Natural killer cell (primary cell): ENCODE measurements at places on chromosomes 2 and 18.

DNA sequence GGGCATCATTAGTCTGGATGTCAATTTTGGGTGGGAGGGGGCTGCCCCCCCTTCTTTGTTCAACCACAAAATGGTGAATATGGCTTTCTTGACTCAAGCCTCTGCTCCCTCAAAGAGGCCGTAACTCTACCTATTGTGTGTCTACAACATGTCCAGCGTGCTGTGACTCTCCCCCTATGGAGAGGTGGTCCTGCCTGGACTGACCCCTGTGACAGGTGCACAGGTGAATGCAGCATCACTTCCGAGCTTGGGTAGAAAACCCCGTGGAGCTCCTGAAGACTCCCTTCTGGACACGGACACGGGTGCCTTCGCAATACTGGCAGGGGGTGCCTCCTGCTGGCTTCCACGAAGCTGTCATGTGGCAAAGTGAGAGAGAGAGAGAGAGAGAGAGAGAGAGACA lies 397.8 kb downstream of the GALR1 start:
- peaks cover 9% of the 10 kb centered on the region for H3K4me1 ChIP-seq
- no peak overlapping the region for H3K27ac ChIP-seq
- no peaks in the 10 kb centered on the region for H3K36me3 ChIP-seq

GRCh38 chr2:65537651-65538385 lies 105.4 kb upstream of the SPRED2 start:
- H3K4me1 ChIP-seq: no peaks in the 10 kb centered on the region
- no peak overlapping the region for H3K27ac ChIP-seq
- no peaks in the 10 kb centered on the region for H3K36me3 ChIP-seq

DNA sequence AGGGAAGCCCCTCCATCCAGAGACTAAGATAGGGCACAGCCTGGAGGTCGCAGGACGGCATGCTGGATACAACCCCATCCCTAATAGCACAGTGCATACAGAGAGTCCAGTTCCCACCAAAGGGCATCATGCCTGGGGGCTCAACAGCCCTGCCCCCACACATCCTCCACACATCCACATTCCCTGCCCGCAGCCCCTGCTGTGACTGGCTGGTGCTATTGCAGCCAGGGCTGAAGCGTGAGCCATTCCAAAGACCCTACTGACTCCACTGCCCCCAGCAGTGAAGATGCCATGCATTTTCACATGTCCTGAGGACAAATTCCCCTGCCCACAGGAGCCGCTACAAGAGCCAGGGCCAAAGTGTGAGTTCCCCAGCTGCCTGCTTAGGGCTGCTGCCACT lies 641.6 kb downstream of the METTL4 start:
- H3K4me1 ChIP-seq: no peaks in the 10 kb centered on the region
- H3K27me3 ChIP-seq: no peaks in the 10 kb centered on the region
- no peak overlapping the region for H3K27ac ChIP-seq
- no peak overlapping the region for H3K4me3 ChIP-seq
- H3K36me3 ChIP-seq: no peaks in the 10 kb centered on the region
- DNase-seq: no peak

GRCh38 chr2:12106440-12107080 lies 360.1 kb downstream of the LPIN1 start:
- H3K27me3 ChIP-seq: no peaks in the 10 kb centered on the region
- DNase-seq: no peak
- H3K4me1 ChIP-seq: peaks cover 8% of the 10 kb centered on the region
- H3K27ac ChIP-seq: no peak overlapping the region

GRCh38 chr2:224716921-224717320 lies 756 bp upstream of the CCDC195 start:
- H3K36me3 ChIP-seq: no peaks in the 10 kb centered on the region
- no peaks in the 10 kb centered on the region for H3K27me3 ChIP-seq
- no peak for DNase-seq
- H3K4me3 ChIP-seq: no peak overlapping the region
- no peak overlapping the region for H3K27ac ChIP-seq

- H3K36me3 ChIP-seq: no peaks in the 10 kb centered on the region
- H3K27me3 ChIP-seq: no peaks in the 10 kb centered on the region
- H3K27ac ChIP-seq: no peak overlapping the region
- no peak for DNase-seq
- no peaks in the 10 kb centered on the region for H3K4me1 ChIP-seq
Measured at GRCh38 chr2:105936954-105937353, 192.2 kb downstream of the NCK2 start.

GRCh38 chr18:629269-630150 lies 27.9 kb upstream of the TYMS start:
- no peaks in the 10 kb centered on the region for H3K36me3 ChIP-seq
- no peaks in the 10 kb centered on the region for H3K4me1 ChIP-seq
- H3K4me3 ChIP-seq: no peak overlapping the region
- no peak overlapping the region for H3K27ac ChIP-seq
- DNase-seq: no peak

DNA sequence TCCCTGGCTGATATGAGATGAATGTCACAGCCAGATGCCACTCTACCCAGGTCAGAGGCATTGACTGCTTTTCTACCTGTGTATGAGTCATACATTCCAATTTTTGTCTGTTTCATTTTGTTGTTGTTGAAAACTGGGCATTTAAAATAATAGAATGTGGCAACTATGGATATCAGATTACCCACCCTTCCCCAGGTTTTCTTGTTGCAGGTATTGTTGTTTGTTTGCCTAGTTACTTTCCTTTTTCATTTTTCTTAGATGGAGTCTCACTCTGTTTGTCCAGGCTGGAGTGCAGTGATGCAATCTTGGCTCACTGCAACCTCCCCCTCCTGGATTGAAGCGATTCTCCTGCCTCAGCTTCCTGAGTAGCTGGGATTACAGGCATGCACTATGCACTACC lies 70.2 kb downstream of the LRRC30 start:
- no peaks in the 10 kb centered on the region for H3K4me1 ChIP-seq
- H3K27ac ChIP-seq: no peak overlapping the region
- no peaks in the 10 kb centered on the region for H3K27me3 ChIP-seq
- DNase-seq: no peak
- H3K4me3 ChIP-seq: no peak overlapping the region
- H3K36me3 ChIP-seq: no peaks in the 10 kb centered on the region

- no peak overlapping the region for H3K27ac ChIP-seq
- no peaks in the 10 kb centered on the region for H3K27me3 ChIP-seq
- H3K36me3 ChIP-seq: no peaks in the 10 kb centered on the region
- no peak overlapping the region for H3K4me3 ChIP-seq
- no peaks in the 10 kb centered on the region for H3K4me1 ChIP-seq
Measured at GRCh38 chr2:156797832-156798231, 361.7 kb downstream of the GPD2 start.

GRCh38 chr2:215832791-215833190 lies 180.6 kb downstream of the MREG start:
- DNase-seq: no peak
- H3K4me3 ChIP-seq: no peak overlapping the region
- no peaks in the 10 kb centered on the region for H3K27me3 ChIP-seq
- peaks cover 3% of the 10 kb centered on the region for H3K4me1 ChIP-seq
- H3K27ac ChIP-seq: no peak overlapping the region

DNA sequence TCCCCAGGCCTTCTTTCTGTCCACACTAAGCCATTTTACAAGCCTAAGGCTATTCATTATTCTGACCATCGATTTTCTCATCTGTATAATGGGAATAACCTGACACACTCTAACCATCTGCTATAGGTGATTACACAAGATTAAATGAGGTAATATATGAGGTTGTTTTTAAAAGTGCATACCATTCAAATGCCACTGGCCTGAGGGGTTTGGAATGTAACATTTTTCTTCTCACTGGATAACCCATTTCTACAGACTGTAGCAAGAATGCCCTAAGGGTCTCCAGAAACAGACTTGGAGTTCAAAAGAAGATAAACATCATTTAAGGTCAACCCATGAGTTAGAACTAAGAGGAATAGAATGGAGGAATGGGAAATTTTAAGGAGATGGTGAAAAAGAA lies 111.7 kb upstream of the SETBP1 start:
- DNase-seq: no peak
- no peak overlapping the region for H3K27ac ChIP-seq

GRCh38 chr2:86055314-86055713 lies 50.4 kb downstream of the POLR1A start:
- H3K27me3 ChIP-seq: no peaks in the 10 kb centered on the region
- no peak overlapping the region for H3K4me3 ChIP-seq
- no peak overlapping the region for H3K27ac ChIP-seq

DNA sequence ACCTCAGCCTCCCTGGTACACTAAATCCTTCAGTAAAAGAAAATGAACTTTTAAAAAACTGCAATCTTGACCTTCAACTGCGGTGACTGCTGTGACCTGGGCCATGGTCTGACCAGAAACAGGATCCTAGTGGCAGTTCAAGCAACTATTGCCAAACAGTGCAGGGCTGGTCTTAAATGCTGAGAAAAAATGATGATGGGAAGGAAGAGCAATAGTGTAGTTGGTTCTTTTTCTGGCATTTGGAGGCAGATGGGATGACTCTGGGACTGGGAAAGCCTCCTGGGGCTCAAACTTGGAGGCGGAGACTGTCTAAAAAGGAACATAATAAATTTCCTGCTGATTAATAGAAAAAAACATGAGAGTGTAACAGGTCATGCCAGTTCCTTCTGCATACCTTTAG lies 45.4 kb downstream of the CHN1 start:
- no peak overlapping the region for H3K27ac ChIP-seq
- peaks cover 2% of the 10 kb centered on the region for H3K27me3 ChIP-seq
- no peaks in the 10 kb centered on the region for H3K4me1 ChIP-seq
- H3K4me3 ChIP-seq: no peak overlapping the region
- no peaks in the 10 kb centered on the region for H3K36me3 ChIP-seq

GRCh38 chr2:53104263-53104662 lies 663.3 kb upstream of the CHAC2 start:
- H3K27ac ChIP-seq: no peak overlapping the region
- no peaks in the 10 kb centered on the region for H3K4me1 ChIP-seq
- DNase-seq: no peak

GRCh38 chr2:112884869-112885505 lies 26.0 kb upstream of the IL37 start:
- H3K36me3 ChIP-seq: no peaks in the 10 kb centered on the region
- no peak overlapping the region for H3K27ac ChIP-seq
- DNase-seq: peak; percentile 78
- peaks cover 18% of the 10 kb centered on the region for H3K4me1 ChIP-seq
- no peak overlapping the region for H3K4me3 ChIP-seq
- no peaks in the 10 kb centered on the region for H3K27me3 ChIP-seq

DNA sequence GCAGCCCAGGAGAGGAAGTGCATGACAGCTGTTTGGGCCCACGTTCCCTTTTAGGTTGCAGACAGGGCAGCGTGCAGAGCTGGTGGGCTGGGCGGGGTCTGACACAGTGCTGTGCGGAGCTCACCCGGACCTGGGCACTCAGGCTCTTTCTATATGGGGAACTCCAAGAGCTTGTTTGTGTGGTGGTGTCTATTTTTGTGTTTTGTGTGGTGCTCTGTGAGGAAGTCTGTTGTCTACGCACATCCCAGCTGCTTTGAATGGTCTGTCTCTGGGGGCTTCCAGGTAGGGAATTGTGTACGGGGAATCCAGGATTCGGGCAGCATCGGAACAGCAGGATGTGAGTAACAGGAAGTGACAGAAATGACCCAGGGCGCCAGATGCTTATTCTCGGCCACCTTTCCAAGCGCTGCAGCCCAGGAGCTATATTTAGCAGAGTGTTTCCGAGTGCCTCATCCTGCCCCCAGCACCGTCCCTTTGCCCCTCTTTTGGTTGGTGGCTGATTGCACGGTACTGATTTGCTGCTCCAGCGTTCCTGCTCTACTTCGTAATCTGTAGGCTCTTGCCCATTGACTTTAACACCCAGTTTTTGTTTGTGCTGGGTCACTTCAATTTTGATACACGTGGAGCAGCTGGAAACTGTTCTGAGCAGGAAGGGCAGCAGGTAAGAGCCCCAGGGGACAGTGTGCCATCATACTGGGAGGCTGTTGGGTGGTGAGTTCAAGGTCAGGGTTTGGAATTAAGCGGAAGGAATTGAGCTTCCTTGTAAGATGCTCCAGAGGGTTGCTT lies 64.7 kb downstream of the DGKD start:
- peaks cover 85% of the 10 kb centered on the region for H3K4me1 ChIP-seq
- H3K36me3 ChIP-seq: peaks cover 16% of the 10 kb centered on the region
- H3K27me3 ChIP-seq: no peaks in the 10 kb centered on the region
- peak overlapping the region; percentile 24 for H3K4me3 ChIP-seq
- DNase-seq: peak; percentile 37

DNA sequence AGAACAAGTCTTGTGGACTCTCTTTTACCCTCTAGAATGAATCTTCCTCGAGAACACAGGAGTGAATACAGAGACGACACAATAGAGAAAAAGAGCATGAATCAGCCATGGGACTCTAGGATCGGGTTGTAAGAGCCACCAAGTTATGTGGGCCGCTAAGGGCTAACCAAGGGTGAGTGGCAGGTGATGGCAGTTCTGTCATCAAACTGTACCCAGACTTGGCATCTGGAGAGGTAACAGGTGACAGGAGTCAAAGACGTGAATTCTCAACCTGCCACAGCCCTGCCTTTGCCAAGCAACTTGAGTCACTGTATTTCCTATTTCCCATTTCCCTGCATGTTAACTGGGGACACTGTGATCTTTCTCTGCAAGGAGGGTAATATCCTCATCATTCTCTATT lies 11.2 kb downstream of the SERPINE2 start:
- no peaks in the 10 kb centered on the region for H3K36me3 ChIP-seq
- DNase-seq: no peak
- no peaks in the 10 kb centered on the region for H3K27me3 ChIP-seq
- H3K27ac ChIP-seq: no peak overlapping the region
- H3K4me1 ChIP-seq: peaks cover 26% of the 10 kb centered on the region
- no peak overlapping the region for H3K4me3 ChIP-seq

DNA sequence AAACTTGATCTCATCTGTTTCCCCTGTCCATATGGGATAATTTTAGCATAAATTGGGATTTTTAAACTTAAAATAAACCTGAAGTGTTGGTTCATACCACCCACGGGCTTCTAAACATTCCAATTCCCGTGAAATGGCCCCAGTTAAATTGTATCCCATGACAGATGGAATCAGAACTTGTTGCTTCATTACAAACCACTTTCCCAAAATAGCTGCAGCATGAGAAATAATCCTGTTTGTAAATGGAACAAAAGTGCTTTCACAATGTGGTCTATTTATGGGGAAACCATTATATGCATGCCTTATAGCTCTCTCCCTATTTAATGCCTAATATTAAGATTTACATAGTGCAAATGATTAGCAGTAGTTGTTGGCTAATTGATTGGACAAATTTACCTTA lies 15.9 kb downstream of the SCG2 start:
- no peaks in the 10 kb centered on the region for H3K36me3 ChIP-seq
- no peak overlapping the region for H3K4me3 ChIP-seq
- H3K27me3 ChIP-seq: no peaks in the 10 kb centered on the region
- DNase-seq: no peak
- no peaks in the 10 kb centered on the region for H3K4me1 ChIP-seq

GRCh38 chr18:61972389-61973264 lies 79.8 kb upstream of the RNF152 start:
- H3K4me1 ChIP-seq: no peaks in the 10 kb centered on the region
- H3K27ac ChIP-seq: no peak overlapping the region
- H3K36me3 ChIP-seq: no peaks in the 10 kb centered on the region

- no peak overlapping the region for H3K4me3 ChIP-seq
- DNase-seq: no peak
- H3K27me3 ChIP-seq: no peaks in the 10 kb centered on the region
- no peaks in the 10 kb centered on the region for H3K36me3 ChIP-seq
- H3K4me1 ChIP-seq: no peaks in the 10 kb centered on the region
Measured at GRCh38 chr2:147806846-147807245, 38.0 kb upstream of the ACVR2A start.
